B cell (primary cell): ENCODE measurements at places on chromosomes 11 and 22. TPM values are rescaled to one million over a fixed set of nuclear protein-coding genes. Genes with fewer than 3 reads are reported as not detected.

The OTOG gene
- total RNA-seq, result not detected in 2 replicates

The OR10D3 gene
- not detected in 2 replicates for total RNA-seq

The DUSP18 gene
- 18.7 and 20.6 TPM in 2 replicates for total RNA-seq

GRCh38 chr22:17303840-17304779, 65.2 kb upstream of the CECR2 start:
- H3K36me3 ChIP-seq, result no peaks in the 10 kb centered on the region
- H3K27me3 ChIP-seq, result no peaks in the 10 kb centered on the region
- H3K27ac ChIP-seq, result peak overlapping the region; percentile 67
- peaks cover 33% of the 10 kb centered on the region for H3K4me1 ChIP-seq
- peak; percentile 87 for DNase-seq
- no peak overlapping the region for H3K4me3 ChIP-seq

- H3K4me3 ChIP-seq, result no peak overlapping the region
- H3K4me1 ChIP-seq, result no peaks in the 10 kb centered on the region
- no peak for DNase-seq
- no peaks in the 10 kb centered on the region for H3K27me3 ChIP-seq
- no peak overlapping the region for H3K27ac ChIP-seq
Observed at GRCh38 chr22:27588268-27588667, 213.3 kb downstream of the MN1 start.
